ENCODE measurements at places on chromosomes 12 and 14.

DNA sequence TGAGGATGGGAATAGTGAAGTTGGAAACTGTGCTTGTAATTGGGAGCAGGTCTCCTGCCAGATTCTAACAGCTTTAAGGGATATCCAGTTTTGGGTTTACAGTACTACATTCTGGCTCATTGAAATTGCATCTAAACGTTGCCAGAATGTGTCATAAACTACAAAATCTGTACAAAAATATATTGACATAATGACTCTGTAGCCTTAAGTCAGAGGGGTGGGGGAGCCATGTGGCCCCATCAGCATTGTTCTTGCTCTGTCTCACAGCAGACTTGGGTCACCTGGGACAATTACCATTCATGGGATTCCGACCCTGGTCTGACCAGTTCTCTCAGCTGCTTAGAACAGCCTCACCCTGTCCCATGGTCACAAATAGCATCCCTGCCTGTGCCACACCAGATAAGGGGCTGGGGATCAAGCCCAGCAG is 43.3 kb upstream of the MED13L start:
- no peak for DNase-seq

DNA sequence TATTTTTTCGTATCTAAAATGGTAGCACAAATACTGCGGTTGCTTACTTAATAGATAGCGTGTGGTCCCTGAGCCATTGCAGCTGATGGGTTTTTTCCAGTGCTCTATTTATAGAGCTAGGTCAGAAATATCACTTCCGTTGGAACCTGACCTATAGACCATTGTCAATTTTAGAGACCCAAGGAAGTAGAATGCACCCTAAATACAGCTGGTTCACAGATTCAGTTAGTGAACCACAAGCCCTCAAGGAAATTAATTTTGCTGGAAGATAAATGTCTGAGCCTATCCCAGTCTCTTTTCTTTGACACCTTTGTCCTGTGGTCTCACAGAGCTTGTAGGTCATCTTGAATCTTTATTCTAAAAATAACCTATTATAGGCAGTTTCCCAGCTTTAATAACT is 391.0 kb downstream of the ZFP36L1 start:
- DNase-seq: peak; percentile 60

DNA sequence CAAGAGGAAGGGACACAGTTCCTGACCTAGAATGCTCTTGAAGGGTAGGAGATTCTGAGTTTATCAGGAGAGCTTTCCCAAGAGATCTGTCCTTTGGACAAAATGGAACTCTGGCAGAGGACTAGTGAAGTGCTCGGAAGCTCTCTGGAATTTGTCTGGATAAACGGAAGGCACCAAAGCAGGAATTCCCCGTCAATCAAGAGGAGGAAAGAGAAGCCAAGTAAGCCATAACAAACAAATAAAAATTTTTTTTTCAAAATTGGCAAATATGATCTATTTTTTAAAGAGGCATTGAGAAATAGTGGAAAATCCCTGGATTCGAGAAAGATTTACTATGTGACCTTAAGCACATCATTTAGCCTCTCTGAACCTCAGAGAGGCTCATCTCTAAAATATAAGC is 99.2 kb downstream of the GRIN2B start:
- DNase-seq: no peak

- no peak for DNase-seq
These were observed 414 bp upstream of the ANKS1B start for GRCh38 chr12:99985129-99985570.

- no peak for DNase-seq
These were observed 32.6 kb upstream of the PNMA1 start for GRCh38 chr14:73746520-73747378.

- DNase-seq: no peak
These were observed 70.2 kb downstream of the TUNAR start for GRCh38 chr14:95946867-95947266.

DNA sequence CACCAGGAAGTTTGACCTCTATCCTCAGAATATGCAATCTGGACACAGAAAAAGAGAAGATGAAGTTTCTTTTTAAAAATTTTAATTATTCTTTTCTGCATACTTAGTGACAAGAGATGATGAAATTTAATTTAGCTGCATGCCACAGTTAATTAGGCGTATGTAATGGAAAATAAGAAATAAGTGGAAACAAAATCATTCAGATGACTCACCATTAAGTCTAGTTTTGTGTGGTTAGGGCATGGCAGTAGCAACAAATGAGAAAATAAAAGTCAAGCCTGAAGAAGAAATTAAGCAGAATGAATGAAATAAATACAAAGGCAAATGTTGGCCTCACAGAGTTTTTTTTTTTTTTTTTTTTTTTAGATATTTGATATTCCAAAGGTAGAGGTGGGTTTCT is 30.9 kb upstream of the KLRD1 start:
- no peak for DNase-seq

GRCh38 chr12:118052324-118053070 is 8.5 kb downstream of the WSB2 start:
- DNase-seq: no peak

DNA sequence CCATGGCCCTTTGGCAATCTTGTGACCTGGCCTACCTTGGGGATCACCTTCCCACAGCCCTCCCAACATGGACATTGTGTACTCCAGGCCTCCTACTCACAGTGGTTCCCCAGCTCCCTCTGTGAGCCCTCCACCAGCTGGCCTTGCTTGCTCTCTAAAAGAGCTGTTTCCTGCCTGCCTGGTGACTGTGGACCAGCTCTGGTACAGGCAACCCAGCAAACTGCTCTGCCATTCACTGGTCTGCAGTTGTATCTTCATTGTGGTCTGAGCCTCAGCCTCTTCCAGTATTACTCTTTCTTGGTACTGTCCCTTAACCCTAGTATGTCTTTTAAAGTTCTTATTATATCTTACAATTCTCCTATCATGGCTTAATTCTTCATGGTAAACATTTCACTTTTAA is 236.2 kb downstream of the KTN1 start:
- no peak for DNase-seq

- DNase-seq: peak; percentile 52
These were observed 251.5 kb downstream of the FOXN3 start for GRCh38 chr14:89165189-89166181.

DNA sequence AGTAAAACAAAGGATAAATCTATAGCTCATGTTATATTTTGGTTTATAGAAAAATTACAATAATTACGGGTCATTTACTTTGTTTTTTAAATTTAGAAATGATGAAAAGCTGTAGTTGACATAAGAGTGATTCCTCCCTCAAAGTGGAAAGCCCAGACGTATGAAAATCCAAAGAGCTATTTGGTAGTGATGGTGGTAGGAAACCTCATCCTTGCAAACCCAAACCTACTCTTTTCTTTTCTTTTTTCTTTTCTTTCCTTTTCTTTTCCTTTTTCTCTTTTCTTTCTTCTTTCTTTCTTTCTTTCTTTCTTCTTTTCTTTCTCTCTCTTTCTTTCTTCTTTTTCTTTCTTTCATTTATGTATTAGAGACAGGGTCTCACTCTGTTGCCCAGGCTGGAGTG is 190.3 kb upstream of the RASSF8 start:
- no peak for DNase-seq

- DNase-seq: no peak
These were observed 473.7 kb upstream of the FLRT2 start for GRCh38 chr14:85056267-85056666.

GRCh38 chr14:65501328-65501727 is 88.8 kb downstream of the FUT8 start:
- no peak for DNase-seq

- no peak for DNase-seq
These were observed 91.9 kb downstream of the RAD52 start for GRCh38 chr12:857611-858010.

GRCh38 chr14:52538623-52539022 is 13.7 kb downstream of the TXNDC16 start:
- DNase-seq: no peak

DNA sequence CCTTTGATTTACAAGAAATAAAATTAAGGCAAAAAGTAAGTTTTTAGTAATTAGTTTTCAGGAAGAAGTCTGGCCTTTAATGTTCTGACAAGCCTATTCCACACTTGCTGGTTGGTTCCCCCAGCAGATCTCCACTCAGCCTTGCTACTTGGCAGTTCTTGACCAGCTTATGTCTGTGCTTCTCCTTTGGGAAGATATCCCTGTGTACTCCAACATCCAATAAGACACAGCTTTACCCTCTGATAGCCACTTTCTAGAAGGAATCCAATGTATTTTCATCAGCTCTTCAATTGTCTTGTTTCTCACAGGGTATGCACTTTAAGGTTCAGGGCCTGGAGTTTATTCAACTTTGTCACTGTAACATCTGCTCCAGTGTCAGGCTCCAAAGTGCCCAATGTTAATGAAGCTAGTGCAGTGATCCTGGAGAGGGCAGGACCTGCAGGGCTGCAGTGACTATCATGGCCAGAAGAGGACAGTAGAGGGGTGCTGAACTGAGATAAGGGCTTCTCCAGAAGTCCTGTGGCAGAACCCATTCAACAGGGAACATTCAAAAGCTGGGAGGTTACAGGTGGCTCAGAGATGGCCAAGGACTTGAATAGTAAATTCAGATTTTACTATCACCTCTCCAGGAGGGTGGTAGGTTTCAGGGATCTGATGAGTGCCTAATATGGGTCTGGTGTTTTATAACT is 22.9 kb downstream of the JKAMP start:
- DNase-seq: peak; percentile 32

- no peak for DNase-seq
These were observed 22.3 kb downstream of the FZD10 start for GRCh38 chr12:130184404-130185090.

- DNase-seq: no peak
These were observed 24.2 kb upstream of the LRP1-AS start for GRCh38 chr12:57171668-57172067.

DNA sequence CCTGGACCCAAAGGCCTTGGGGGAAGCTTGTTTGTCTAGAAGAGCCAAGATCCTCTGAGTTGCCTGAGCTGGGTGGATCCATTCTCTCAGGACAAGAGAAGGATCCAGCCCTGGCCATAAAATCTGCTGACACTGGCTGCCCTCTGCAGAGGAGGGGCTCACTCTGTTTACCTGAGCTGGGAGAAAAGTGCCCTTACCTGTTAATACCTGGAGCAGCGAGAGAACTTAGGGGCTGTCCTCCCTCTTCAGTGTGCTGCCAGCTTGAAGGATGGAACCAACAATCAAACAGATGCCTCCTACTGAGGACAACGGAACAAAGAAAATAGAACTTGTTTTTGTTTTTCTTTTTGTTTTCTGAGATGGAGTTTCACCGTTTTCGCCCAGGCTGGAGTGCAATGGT is 7.3 kb upstream of the KRT7 start:
- DNase-seq: no peak

DNA sequence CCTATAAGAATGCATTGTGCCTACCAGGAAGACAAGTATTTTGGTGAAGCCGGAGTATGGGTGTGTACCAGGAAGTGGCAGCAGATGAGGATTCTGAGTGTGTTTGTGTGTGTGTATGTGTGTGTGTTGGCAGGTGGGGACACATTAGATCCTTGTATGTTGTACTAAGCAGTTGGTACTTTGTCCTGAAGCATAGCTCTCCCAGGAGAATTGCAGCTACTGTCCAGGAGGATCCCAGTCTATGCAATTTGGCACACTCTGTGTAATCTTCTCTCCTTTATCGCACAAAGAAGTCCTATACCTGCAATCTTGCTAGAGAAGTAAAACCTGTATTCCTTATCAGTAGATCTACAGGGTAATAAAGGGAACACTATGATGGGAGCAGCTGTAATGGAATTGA is 276.5 kb downstream of the PAWR start:
- DNase-seq: no peak

- DNase-seq: peak; percentile 30
These were observed 8.1 kb upstream of the PCED1B start for GRCh38 chr12:47071241-47071852.

DNA sequence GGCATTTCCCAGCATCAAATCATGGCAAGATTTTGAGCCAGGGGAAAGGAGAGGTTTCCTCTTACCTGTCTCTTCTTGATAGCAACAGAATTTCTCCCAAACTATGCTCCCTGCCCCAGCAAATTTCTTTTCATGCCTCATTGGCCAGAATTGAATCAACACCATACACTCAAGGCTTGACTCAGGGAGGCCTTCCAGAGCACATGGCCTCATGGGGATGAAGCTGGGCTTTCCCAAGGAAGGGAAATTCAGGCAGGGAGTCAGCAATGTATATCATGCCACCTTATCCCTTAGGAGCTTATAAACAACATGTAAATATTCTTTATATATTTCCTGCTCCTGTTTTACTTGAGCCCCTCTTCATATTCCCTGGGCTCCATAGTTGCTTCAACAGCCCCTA is 62.1 kb downstream of the ARF6 start:
- DNase-seq: no peak

DNA sequence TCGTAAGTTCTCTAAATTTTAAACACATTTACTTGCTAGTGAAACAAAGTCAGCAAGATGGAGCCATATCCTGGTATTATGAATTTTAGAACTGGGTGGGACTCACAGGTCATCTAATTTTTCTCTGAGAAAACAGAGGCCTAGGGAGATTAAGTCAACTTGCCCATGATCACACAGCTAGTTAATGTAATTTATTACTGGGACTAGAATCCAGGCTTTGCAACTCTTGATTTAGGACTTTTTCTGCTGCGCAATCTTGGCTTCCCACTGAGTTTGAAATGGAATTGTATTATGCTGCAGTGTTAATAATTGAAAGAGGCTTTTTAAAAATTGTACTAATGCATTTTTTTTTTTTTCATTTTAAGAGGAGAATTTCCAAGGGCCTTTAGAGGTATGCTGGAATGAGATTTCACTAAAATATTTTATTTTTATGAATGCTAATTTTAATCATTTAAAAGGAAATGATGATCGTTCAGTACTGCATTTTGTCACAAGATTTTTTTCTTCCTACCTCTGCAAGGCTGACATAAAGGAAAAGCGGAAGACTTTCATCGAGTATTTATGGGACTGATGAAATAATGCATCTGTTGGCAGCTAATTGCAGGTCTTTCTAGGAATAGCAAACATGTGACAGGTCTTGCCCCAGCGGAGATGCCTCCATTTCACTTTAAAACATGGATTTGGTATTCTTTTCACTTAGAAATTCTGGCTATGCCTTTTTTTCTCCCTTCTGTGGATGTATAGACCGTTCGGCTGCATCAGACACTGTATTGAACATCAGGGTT is 9.6 kb downstream of the CRADD start:
- no peak for DNase-seq

DNA sequence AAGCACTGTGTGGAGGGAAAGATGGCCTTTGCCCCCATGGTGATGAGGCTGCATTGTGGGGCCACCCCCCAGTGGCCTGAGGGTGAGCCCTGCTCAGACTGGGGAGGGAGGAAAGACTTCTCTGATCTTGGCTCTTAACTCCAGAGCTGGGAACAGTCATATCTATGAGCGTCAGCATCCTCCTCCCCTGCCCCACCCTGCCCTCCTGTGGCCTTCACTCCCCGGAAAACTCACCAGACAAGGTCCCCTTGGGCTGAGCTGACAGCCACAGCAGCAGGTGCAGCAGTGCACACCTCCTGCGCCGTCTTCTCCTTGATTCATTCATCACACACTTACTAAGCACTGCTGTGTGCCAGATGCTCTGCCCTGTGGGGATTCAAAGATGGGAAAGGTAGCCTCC is 98.8 kb downstream of the B4GALNT3 start:
- no peak for DNase-seq

- no peak for DNase-seq
These were observed 2.3 kb downstream of the DGKA start for GRCh38 chr12:55933169-55933798.

Data from GM13977 (cell line).